ENCODE measurements at places on chromosomes 12 and 14.
A peak's percentile ranks its signal among the peaks of the same experiment; 100 is the strongest.

DNA sequence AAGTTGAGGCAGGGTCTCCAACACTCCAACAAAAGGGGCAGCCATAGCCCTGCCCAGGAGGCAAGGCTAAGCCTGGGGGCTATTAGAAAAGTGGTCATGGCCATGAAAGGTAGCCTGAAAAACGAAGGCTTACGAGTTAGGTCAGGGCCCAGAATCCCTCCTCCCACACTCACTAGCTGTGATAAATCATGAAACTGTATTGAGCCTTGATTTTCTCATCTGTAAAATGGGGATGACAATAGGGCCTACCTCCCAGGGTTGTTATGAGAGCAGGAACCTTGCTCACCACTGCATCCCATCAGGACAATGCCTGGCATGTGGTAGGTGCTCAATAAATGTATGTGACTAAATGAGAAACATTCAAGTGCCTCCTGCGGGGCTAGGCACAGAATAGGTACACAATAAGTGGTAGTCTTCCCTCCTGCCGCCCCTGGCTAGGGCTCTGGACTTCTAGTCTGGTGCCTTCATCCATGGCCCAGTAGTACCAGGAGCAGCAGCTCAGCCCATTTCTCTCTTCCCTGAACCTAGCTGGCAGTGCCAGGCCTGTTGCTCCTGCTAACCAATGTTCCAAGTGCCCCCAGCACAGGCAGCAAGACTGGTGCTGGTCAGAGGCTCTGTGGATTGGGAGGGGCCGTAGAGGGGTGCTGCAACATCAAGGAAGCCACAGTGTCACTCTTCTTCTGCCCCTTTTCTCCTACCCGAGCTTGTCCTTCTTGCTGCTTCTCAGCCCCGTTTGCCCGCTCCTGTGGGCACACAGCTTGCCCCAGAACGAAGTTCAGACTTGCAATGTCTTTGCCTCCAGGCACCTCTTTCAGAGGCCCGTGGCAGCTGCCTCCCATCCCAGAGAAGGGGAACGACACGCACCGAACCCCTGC, 7.8 kb downstream of the PGF start:
- DNase-seq: no peak

DNA sequence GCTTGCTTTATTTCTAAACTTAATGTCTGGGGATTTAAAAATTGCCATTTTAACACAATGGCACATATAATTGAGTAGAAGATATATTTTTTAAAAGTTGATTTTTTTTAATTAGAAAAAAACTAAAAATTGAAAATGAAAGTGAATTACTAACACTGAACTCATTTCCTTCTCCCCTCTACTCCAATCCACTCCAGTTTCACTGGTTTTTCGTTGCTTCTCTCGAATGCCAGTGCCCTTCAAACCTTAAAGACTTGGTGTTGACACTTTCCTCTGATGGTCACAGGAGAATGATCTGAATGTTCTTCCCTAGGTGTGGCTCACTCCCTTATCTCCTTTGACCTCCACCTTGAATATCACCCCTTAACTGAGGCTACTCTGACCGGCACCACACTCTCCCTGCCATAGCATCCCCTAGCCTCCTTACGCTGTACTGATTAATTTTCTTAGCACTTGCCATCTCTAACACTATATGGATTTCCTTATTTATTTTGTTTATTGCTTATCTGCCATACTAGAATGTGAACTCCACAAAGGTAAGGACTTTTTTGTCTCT, 107.1 kb downstream of the LIN7A start:
- no peak for DNase-seq

DNA sequence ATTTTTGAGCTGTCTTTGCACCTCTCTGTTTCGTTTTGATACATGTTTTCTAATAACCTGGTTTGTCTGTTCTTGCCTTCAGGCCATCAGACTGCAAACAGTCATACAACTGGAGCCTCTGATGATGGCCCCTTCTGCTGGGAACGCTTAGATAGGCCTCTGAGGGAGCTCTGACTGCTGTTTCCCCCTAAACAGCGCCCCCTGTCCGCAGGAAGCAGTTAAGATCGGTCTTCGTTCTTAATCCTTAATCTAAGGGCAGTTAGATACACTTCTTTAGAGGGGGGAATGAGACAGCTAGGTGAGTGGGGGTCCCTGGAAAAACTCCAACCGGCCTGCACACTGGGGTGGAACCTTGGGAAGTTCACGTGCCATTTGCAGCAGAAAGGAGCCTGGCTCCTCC, 1338.8 kb upstream of the SEL1L start:
- DNase-seq: no peak

- no peak for DNase-seq
Observed at GRCh38 chr14:62886461-62886860, 158.8 kb downstream of the KCNH5 start.

GRCh38 chr12:132238884-132239283, 90.5 kb downstream of the GALNT9 start:
- DNase-seq: no peak

DNA sequence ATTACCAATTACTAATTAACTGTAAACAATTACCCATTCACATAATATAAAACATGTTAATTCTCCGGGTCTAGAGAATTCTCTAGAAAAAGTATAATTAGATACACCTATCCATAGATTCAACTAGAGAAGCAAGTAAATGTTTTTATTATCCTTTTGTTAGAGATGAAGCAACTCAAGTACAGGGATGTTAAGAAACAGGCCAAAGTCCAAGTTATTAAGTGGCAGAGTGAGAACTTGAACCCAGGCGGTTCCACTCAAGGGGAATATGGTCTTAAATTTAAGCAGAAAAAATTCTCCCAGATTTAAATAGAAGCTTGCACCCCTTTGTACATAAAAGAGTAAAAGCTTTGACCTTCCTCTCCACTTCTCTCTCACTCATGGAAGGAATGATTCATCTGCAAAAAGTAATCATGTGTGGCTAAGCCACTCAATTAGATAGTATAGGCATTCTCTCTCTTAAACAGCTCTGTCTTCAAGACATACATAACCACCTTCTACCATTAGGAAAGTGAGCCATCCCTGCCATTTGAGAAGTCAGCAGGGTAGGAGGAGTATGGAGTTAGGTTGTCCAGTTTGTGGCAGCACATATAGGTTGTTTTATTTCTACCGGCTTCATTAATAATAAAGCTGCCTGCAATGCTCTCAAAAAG, 34.1 kb downstream of the ERGIC2 start:
- DNase-seq: no peak

- DNase-seq: no peak
Observed at GRCh38 chr14:31530136-31530535, 31.1 kb upstream of the NUBPL start.

DNA sequence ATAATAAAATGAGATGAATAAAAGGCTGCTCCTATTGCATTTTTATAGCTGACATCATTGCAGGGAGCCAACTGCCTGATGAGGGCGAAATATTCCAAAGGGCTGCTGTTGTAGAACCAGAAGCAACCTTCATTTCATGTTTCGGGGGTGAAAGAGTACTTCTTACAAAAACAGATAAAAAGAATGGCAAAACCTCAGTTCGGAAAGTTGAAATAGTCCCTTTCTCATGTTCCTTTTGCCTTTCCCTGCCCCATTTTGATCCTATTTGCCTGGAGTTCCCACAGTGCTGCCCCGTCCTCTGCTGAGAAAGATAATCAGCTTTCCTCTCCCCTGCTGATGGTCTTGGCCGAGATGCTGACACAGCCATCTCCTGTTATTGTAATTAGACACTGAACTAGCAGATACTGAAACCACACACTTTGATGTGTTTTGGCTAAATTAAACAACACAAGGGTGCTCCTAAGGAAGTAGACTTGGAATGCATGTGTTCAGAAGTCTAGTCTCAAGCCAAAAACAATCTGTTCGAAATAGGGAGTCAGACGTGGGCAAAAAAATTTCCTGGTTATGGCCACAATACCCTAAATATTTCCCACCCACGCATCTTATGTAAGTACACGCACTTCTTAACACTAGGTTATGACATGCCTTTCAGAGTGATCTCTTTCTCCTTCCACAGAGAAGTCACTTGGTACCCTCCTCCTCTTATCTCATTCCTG, 117.2 kb downstream of the PPM1H start:
- peak; percentile 18 for DNase-seq

- no peak for DNase-seq
Observed at GRCh38 chr12:5301539-5301938, 130.4 kb upstream of the NTF3 start.

DNA sequence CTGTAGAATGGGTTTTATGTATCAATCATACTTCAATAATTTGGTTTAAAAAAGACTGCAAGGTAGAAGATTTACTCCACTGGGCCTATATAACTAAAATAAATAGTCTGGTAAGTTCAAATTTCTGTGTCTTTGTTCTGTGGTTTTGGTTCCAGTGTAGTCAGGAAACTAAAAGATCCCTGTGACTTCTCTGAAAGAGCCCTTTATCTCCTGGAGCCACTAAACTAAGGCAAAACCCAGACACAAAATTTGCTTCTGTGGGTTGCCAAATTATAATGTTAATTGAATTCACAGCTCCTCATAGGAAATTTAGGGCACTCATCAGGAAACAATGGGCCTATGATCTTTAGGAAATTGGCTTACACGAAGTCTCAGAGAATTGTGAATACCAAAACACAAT, 1038.4 kb downstream of the GALC start:
- no peak for DNase-seq

DNA sequence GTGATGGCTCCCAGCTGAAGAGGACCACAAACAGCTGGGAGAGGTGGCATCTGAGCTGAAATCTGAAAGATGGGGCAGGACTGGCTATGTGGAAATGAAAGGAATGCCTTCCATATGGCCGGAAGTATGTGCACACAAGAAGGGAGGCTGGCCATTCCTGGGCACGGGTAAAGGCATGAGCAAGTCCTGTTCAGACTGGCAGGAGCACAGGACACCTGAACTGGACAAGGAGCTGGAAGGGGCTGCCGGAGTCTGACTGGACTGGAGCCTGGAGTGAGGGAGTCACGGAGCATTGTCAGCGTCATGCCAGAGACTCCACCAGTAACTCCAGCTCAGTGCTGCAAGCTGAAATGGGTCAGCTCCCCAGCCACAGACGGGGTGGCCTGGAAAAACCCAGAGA, 11.9 kb upstream of the TC2N start:
- no peak for DNase-seq

DNA sequence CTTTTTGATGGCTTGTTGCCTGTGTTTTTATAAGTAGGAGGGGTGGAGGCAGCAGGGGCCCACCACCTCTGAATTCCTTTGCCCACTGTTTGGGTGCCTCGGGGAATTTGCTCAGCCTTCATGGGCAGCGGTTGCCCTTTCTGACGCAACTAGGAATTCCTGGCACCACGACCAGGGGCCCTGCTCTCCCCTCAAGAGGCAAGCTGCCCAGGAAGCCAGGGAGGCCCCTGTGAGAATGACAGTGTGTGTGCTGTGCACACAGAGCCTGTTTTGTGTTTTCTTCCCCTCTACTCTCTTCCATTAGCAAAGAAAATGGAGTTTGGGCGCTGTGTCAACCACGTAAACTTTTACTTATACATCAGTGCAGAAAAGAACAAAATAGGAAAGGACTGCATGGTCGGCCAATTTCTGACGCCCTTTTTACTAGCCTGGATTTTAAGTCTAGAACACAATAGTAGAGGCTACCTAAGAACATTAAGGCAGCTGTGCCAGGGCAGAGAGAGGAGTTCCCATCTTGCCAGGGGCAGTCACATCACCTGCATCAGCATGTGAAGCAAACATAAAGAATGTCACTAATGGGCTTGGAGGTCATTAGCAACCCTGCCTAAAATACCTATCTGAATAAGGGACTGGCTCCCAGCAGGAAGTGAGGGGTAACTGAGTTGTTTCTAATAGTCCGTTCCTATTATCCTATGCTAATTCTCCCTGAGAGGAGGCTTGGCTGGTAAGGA, 17.9 kb upstream of the PTGR2 start:
- no peak for DNase-seq

DNA sequence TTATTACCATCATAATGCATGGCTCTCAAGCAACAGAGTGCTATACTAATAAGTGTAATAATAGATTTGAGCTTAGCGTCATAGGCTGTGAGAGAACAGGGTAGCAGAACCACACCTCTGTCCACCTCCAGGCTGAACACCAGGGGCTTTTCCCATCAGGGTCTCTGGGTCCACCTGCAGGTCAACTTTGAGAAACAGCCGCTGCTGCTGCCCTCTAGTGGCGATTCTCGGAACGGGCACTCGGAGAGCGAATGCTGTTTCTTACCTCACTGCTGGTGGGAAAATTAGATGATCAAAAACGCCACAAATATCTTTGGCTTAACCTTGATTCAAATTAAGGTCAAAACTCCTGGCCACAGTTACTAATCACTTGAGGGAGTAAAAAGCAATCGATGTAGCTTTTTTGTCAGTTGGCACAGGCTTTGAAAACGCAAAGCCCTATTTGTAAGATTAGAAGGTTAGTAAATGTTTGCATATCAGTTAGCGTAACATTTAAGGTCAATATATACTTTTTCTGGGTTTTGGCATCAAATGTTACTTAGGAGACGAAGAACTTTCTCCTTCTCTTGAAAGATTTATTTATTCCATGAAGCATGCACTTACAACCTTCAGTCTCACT, 127.9 kb upstream of the TMEM132D start:
- peak; percentile 51 for DNase-seq

DNA sequence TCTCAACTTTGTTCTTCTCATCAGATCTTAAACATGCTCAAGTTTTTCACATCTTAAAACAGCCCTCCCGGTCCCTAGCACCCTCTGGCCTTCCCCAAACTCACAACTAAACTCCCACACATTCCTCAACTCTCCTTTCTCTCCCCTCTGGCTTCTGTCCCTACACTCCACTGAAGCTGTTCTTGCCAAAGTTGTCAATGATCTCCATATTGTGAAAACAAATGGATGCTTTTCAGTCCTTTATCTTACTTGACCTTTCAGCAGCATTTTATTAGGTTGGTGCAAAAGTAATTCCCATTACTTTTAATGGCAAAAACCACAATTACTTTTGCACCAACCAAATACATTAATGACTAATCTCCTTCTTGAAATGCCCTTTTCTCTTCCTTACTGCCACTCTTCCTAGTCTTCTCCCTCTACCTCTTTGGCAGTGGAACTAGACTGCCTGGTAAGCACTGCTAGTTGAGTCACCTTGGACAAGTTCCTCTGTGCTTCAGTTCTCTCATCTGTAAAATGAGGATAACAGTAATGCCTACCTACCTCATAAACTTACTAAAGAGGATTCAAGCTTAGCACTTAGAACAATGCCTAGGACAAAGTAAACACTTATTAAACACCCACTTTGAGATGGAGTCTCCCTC, 16.0 kb downstream of the CERS5 start:
- DNase-seq: no peak

DNA sequence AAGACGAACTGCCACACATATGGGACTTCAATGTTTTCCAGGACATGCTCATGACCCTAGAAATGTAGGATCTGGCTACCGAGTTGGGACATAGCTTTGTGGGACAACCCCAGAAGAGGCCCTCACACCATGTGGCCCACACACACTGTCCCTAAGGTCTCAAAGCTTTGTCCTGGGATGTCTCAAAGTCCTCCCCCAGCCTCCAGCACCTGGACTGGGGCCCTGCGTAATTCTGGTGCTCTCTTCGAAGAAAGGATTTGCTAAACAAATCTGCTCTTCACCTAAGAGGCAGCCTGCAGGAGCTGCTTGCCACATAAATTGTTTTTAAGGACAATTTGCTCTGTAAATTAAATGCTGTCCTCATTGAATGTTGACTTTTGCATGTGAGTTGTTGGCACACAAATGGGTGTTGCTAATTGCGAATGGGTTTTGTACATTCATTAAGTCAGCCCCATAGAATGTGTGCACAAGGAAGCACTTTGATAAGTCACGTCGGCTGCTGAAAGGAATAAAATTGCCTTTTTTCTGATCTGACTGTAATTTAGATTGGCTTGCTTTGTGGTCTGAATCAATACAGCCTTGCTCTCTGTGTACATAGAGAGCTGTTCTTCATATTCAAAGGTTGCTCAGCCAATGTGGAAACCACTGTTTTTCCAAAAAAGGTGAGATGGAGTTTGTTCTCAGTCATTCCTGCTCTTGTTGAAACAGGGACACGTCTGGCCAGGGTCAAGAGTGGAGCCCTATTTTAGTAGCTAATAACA, 161.6 kb upstream of the PWP1 start:
- DNase-seq: peak; percentile 96
